ENCODE measurements at places on chromosomes 4 and X.

GRCh38 chr4:187006189-187006618 lies 282.5 kb upstream of the FAT1 start:
- no peak for DNase-seq

GRCh38 chrX:10441464-10441863 lies 178.9 kb downstream of the MID1 start:
- no peak for DNase-seq

- no peak for DNase-seq
Measured at GRCh38 chr4:35793045-35793722, 451.1 kb downstream of the ARAP2 start.

- no peak for DNase-seq
Measured at GRCh38 chr4:72529148-72529822, 39.7 kb downstream of the ADAMTS3 start.

GRCh38 chr4:30653291-30653690 lies 66.9 kb upstream of the PCDH7 start:
- no peak for DNase-seq

DNA sequence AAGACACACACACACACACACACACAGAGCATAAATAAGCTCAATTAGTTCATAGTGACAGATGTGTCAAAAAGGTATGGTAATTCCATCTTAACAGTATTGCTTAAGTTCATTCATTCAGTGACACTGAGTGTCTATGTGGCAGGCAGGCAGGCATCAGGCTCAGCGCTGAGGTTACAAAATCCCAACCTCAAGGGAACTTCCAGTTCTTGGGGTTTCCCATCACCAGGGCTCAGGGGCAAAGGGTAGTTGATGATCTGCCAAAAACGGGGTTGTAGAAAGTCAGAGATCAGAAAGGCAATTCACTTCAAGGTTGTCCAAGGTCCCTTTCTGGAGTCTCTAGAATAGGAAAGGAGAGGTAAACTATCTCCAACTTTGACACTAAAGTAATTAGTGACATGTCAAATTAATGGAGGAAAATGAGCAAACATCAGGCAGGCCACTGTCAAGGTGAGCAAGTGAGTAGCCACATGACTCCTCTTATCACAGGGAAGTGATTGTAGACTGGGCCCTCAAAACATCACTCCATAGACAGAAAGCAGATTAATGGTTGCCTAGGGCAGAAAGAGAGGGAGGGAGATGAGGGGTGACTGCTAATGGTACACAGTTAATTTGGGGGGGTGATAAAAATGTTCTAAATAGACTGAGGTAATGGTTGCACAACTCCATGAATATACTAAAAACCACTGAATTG lies 41.8 kb downstream of the GPC4 start:
- DNase-seq: no peak

- peak; percentile 64 for DNase-seq
Measured at GRCh38 chr4:104989371-104989770, 157.3 kb upstream of the TET2 start.

DNA sequence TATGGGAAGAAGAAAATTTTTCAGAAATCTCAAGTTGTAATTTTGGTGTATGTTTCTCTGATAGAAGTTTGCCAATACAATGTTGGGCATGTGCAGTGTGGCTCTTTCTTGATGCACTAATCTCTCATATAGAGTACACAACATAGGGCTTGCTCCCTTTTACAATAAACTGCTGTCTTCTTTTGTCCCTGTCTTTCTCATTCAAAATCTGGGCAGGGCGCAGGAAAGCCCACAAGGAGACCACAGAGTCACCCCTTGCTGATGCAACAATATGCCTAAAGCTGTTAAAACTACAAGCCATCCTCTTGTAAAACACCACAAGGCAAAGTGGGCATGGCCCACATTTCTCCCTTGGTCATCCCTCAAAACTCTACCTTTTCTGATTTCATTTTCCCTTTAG lies 63.4 kb upstream of the TBC1D9 start:
- no peak for DNase-seq

GRCh38 chr4:113153529-113154101 lies 104.2 kb downstream of the ANK2 start:
- DNase-seq: no peak

DNA sequence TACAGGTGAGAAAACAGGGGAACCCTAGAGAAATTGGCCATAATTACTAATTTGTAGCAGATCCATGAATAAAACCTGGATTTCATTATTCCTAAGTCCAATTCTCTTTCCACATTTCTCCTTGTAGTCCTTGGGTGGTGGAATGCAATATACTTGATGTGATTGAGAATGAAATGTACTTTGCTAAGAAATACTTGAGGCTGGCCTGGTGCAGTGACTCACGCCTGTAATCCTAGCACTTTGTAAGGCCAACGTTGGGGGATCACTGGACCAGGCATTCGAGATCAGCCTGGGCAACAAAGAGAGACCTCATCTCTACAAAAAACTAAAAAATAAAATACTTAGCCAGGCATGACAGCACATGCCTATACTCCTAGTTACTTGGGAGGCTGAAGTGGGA lies 15.9 kb downstream of the TMEM184C start:
- no peak for DNase-seq

DNA sequence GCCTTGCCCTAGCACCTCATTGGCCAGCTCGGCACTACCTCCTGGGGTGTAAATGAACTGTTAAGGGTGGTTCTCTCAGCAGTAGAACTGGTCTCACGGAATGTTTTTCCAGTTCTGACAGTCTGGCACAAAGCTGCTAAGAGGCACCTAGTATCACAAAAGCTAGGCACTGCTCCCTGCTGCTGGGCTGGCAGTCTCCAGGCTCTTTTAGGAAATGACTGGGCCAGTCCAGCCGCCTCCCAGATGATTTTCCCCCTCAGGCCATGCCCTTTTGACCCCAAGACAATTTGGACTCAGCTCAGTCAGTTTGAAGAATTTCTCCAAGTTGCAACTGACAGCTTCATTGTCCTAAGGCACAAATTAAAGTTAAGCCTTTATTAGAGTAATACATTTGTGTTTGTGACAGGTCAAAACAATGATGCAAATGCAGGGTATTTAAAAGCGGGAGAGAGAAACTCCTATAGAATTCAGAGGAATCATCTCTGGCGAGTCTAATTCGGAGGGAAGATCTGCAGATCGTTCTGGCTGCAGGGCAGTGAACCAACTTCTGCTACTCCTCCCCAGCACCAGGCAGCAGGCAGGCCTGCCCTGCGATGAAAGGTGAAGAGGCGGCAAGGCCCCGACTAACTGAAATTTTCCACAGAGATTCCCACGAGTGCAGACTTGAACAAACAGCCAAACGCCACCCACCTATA lies 7.9 kb downstream of the FRMD7 start:
- no peak for DNase-seq

DNA sequence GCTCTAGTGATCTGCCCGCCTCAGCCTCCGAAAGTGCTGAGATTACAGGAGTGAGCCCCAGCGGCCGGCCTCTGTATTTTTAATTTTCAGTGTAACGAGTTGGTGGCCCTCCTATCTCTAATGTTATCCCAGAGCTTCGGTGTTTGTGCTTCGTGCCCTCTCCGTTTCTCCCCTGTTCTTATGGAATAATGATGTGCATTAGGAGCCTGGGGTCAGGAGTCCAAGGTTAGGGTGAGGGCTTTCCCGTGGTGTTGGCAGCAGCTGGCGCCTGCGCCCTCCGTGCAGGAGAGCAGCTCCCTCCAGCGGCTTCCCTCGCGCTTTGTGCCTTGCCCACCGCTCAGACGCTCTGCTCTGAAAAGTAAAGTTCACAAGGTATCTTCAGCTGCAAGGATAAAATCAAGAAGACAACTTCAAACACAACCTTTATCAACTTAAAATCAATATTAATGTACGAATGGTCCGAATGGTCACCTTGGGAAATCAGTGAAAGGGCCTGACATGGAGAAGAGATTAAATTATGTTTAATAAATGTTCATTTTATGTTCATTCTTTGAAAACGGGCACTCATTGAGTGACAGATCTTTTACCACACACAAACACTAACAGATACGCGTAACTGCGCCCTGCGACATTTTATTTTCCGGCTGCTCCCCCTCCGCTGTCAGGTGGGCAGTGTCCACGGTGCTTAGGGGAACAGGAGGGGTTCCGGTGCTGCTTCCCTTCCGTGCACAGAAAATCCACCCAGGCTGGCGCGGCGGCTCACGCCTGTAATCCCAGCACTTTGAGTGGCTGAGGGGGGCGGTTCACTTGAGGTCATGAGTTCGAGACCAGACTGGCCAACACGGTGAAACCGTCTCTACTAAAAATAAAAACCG lies 62.4 kb downstream of the TRAPPC11 start:
- DNase-seq: no peak

DNA sequence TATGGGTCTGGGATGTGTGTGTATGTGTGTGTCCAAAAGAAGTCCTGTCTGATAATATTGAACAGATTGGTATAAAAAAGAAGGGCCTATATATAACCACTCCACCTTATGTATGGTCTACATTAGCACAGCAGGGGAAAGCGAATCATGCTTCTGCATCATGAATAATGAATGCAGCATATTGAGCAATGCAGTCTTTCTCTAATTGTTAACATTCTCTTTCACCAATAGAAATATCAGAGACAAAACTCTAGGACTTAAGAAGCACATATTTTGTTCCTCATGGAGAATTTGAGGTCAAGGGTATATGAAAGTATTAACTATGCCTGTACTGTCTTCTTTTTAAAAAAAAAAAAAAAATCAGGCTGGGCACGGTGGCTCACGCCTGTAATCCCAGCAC lies 264.3 kb upstream of the NOCT start:
- DNase-seq: no peak

- no peak for DNase-seq
Measured at GRCh38 chr4:60992037-60992436, 208.1 kb upstream of the ADGRL3 start.

DNA sequence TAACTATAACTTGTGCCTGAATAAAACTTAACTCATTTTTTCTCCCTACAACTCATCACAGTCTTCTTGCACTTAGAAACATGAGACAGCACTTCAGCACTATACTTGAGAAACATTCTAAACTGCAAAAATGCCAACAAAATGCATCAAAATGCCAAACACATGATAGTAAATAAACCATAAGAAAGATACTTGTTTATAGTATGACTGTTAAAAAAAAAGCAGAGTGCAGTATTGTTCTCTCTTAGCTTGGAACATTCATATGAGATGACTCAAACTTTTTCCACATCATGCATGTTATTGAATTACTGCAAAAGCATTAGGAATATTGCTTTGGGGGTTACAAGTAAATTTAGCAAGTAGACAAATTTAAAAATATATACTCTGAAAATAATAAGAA lies 135.7 kb upstream of the ANXA10 start:
- no peak for DNase-seq

DNA sequence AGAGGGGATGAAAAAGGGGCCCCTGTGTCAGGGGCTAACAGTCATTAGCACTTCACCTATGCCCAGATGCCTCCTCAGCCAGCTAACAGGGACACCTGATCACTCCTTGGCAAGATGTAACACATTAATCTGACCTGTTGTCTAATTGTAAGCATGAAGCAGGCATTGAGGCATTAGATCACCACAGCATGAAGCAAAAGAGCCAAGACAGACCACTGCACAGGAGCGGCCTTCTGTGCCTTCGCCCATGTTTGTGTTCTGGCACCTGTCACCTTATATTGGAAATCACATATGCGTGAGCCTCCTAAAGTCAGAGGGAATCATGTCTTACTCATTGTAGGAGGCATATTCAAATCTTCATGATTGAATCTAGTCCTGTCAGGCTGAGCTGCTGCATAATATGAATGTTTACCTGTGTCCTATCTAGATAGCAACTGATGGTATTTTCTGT lies 48.4 kb downstream of the PTTG2 start:
- DNase-seq: no peak

DNA sequence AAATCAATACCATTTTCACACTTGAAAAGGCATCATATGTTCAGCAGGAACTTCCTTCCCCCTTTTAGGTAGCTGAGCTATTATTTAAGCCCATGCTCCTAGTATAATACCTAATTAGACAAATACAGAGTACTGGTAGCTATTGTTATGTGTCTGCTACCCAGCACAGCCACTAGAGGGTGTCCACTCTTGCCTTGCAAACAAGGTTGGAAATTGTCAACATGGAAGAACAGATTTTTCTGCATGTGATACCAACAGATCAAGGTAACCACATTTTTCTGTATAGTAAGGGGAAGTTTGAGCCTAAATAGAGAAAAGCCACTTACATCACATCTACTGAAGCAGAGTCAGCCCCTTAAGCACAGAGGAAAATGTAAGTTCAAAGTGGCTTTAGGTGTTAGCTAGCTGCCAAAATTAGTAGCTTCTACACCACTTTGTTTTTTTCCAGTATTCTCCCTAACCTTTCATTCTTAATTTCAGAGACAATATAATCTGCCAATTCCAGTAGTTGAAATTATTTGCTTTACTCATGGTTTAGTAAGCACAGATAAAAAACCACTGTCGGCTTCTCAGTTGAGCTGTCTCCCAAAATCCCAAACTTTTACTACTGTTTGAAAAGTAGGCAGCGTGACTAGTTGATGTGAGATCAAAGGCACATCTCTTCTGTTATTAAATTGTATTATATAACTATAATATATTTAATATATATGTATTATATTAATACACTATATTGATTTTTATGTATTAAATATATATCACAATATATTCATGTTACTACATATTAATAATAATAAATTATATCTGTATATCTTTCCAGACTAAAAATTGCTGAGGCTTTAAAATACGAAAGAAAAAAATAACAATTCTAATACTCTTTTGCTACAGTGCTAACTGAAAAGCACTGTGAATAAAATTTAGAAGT lies 38.2 kb downstream of the EDNRA start:
- DNase-seq: peak; percentile 61

GRCh38 chrX:124346877-124347241 lies 496 bp downstream of the SH2D1A start:
- no peak for DNase-seq

DNA sequence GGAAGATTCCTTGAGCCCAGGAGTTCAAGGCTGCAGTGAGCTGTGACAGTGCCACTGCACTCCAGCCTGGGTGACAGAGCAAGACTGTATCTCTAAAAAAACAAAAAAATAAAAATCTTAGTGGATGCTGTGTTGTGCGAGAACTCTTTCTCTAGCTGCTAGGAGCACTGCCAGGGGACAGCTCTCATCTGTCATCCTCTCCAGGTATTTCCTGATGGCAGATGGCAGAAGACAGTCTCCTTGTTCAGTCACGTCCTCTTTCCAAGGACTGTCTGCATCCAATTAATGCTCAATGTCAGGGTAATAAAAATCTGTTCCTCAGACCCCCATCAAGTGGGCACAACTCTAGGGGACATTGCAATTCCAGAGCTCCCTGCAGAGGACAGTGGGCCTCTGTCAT lies 29.2 kb downstream of the PPM1K start:
- DNase-seq: no peak

GRCh38 chr4:5562476-5562875 lies 145.9 kb downstream of the EVC2 start:
- DNase-seq: no peak

DNA sequence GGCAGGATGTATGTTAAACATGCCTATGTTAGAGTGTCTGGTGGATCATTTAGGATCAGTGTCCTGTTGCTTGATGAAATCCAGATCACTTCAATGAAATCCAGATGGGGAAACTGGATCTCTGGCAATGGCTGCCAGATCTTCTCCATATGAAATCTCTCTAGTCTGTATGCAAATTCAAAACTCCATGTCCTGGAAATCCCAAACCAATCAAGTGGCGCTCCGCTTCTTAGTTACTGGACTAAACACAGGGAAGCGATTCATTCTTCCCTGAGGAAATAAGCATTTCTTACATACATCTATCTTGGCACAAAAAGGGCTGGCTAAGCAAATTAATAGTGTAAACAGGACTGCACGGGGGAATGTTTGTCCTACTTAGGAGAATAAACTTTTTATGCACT lies 94.9 kb downstream of the HDAC8 start:
- no peak for DNase-seq

GRCh38 chr4:74123065-74123728 lies 24.2 kb upstream of the CXCL2 start:
- peak; percentile 8 for DNase-seq

GRCh38 chr4:20643631-20644030 lies 56.6 kb upstream of the PACRGL start:
- no peak for DNase-seq

Measured in COR-L47 (cell line).